AG10803 (cell line): ENCODE measurements at places on chromosomes 6 and 20.

- DNase-seq: no peak
Observed at GRCh38 chr6:4973415-4973814, 30.4 kb downstream of the RPP40 start.

GRCh38 chr20:25745738-25746137 is 49.1 kb upstream of the ZNF337 start:
- no peak for DNase-seq

DNA sequence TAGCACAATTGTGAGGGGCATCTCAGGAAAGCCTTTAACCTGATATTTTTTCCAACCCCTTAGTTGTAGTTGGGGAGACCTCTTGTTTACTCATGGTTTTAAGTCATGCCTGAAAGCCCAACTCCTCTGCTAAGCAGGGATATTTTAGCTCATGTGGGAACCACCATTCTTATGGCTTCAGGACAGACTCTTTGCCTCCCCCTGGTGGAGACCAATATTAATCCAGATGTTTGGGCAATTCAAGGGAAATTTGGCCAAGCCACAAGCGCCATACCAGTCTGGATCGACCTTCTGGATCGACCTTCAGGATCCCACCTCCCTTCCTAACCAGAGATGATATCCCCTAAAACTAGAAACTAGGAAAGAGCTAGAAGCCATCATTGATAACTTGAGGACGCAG is 211.2 kb downstream of the C6orf118 start:
- no peak for DNase-seq

DNA sequence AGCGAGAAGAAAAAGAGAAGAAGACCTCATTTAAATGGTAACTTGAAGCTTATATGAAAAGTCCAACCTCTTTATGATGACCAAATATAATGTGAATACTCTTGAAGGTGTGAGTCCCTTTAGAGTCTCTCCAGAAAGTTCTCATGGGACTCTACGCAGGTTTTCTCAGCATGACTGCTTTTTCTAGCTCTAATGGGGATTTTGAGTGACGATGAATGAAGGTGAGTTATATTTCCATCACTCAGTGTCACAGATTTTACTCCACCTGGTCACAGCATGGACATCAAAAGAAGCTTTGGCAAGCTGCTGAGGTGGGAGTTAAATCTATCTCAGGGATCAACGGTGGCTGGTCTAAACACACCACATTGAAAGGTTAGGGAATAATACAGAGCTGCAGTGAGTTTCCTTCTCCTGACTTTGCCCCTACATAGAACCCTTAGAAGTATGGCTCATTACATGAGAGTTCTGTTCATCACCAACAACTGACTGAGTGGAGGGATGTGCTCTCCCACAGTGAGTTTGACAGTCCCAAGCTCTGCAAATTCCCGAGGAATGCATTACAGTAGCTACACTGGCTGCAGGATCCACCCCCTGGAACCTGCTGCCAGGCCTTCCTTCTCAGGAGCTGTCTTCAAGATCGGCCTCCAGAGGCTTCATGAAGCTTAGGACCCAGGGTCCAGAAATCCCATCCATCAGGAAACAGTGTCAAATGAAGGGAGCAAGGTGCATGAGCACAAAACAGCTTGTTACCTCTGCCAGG is 126.8 kb downstream of the FOXC1 start:
- DNase-seq: no peak

DNA sequence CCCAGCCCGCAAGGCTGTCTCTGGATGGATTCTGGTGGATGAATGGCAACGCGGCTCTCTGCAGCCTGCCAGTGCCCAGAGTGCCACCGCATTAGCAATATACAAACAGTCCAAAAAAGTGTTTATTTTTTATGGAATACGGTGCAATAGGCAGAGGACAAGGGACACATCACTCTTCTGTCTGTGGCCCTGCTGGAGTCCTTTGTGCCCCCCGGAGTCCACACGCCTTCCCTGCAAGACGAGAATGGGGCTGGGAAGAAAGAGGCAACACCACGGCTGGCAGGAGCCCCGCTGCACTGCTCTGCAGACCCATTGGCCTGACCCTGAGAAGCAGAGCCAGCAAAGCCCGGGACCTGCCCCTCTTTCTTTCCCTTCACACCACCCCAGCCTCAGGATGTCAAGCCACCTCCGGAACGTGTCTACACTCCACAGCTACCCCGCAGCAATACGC is 196.3 kb downstream of the SYNDIG1 start:
- no peak for DNase-seq

DNA sequence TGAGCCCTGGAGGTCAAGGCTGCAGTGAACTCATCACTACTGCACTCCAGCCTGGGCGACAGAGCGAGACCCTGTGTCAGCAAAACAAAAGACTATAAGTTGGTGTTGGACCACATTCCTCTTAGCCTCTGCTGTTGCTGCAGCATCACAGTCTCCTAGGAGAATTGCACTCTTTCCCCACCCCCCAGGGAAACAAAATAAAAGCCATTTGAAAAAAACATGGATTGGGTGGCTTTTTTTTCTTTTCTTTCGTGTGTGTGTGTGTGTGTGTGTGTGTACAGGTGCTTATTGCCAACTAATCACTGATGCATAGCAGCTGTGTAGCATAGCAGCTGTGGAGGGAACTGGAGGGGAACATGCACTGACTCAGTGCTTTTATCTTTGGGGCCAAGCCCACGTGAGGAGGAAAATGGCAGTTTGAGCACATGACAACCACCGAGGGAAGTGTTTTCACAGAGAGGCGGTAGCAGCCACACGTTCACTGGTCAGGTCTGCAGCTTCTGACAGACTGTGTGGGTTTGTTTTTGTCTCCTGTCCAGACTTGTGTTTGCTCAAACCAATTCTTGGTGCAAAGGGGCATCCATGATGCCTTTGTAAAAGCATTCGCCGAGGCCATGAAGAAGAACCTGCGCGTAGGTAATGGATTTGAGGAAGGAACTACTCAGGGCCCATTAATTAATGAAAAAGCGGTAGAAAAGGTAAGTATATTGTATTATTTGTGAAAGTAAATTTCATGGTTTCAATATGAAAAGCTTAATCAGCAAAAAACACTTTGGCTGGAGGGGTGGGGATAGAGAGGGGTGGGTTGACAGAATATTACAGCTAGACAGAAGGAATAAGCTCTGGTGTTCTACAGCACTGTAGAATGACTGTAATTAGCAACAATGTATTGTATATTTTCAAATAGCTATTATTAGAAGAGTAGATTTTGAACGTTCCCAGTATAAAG is 27.7 kb downstream of the ALDH5A1 start:
- no peak for DNase-seq

DNA sequence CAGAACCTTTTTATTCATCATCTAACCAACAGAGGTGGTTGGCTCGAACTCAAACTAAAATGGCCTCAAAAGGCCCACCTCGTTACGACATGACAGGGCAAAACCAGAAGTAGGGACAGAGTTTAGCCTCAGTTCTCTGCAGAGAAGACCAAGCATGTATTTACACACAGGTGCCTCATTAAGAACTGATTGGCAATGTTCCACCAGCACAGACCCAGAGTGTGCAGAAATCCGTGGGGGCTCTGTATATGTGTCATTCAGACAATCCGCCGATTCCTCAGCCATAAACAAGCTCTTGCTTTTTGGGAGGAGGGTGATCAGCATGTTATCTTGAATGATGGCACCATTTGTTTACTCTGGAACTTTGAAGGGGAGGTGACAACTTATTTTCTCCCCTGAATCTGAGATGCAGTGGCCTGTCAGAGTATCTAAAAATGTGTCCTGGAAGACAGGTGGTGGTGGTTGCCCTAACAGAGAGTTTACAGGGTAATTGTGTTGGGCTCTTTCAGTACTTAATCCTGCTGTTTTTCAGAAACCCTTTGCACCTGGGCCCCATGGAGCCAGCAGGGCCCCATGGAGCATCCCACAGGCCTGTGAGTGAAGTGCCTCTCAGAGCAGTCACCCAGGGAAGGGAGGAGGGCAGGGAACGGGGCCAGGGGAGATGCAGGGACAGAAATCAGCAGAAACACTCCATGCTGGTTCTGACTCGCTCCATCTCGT is 29.1 kb upstream of the C20orf203 start:
- DNase-seq: no peak

- no peak for DNase-seq
Observed at GRCh38 chr6:87146363-87146762, 9.0 kb upstream of the ZNF292 start.

DNA sequence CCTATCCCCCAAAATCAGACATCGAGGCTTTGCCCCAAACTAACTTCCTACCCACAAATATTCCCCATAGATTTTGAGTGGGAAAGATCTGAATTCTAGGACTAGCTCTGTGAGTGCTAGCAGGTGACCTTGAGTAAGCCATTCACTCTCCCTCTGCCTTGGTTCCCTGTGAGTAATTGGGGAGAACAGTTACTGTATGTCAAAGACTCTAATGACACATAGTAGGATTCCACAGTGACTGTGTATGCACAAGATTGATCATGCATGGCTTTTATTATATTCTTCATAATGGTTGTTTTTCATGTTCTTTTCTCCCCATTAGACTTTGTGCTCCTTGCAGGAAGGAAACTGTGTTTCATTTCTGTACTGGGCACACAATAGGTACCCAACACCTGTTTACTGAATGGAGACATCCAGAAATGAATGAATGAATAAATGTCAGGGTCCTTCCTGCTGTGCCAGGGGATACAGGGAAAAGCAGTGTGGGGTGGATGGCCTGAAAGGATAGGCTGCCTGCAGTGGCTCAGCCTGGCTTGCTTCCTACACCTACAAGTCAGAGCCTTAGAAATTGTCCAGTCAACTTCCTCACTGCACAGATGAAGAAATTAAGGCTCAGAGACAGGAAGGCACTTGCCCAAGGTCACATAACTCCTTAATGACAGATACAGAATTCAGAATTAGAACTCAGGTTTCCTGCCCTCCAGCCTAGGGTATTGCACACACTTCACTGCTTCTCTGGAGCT is 901 bp upstream of the TMEM151B start:
- no peak for DNase-seq

GRCh38 chr20:51059862-51060261 is 37.0 kb upstream of the KCNG1 start:
- no peak for DNase-seq

- DNase-seq: no peak
Observed at GRCh38 chr20:3121271-3121911, 36.9 kb upstream of the AVP start.

- no peak for DNase-seq
Observed at GRCh38 chr6:157079771-157080170, 243.5 kb downstream of the TMEM242 start.

- peak; percentile 64 for DNase-seq
Observed at GRCh38 chr20:53872561-53873229, 197.7 kb downstream of the BCAS1 start.

DNA sequence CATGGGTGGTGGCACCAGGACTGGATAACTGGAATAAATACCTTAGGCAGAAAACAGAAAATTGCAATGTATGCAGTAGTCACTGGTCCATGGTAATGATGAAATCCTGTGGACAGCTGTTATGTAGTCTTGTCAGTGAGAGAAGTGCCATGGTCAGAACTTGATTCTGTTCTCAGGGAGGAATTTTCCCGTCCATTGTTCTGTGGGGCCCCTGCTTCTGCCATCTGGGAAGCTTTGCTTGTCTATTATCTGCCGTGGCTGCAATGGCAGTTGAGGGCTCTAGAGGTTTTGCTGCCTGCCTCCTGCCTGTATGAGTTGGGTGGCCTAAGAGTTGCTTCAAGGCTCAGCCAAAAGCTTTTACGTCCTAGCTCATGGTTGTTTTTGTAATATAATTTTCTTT is 126.8 kb upstream of the SLC35B3 start:
- no peak for DNase-seq

DNA sequence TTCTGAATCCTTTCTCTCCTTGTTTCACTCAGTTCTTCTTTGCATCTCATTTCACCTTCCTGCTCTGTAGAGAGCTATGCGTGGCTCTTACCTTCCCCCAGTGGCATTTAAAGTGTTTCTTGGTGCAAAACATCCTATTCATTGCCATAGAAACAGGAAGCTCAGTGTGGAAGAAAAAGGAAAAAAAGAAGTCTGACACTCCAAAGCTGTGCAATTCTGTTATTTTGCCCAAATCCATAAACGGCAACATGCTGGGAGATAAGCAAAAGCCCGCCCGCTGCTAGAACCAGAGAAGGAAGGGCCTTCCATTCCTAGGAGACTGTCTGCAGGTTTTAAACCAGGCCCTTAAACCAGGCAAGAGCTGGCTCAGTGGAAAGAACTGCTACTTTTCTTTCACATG is 247.1 kb downstream of the HIVEP2 start:
- DNase-seq: no peak

- no peak for DNase-seq
Observed at GRCh38 chr6:168658059-168658458, 217.1 kb downstream of the SMOC2 start.

GRCh38 chr6:107272246-107272645 is 156.9 kb upstream of the BEND3 start:
- DNase-seq: no peak

GRCh38 chr20:62010551-62011402 is 54.9 kb downstream of the TAF4 start:
- DNase-seq: peak; percentile 42

GRCh38 chr20:46327557-46327956 is 19.3 kb upstream of the CDH22 start:
- DNase-seq: no peak

DNA sequence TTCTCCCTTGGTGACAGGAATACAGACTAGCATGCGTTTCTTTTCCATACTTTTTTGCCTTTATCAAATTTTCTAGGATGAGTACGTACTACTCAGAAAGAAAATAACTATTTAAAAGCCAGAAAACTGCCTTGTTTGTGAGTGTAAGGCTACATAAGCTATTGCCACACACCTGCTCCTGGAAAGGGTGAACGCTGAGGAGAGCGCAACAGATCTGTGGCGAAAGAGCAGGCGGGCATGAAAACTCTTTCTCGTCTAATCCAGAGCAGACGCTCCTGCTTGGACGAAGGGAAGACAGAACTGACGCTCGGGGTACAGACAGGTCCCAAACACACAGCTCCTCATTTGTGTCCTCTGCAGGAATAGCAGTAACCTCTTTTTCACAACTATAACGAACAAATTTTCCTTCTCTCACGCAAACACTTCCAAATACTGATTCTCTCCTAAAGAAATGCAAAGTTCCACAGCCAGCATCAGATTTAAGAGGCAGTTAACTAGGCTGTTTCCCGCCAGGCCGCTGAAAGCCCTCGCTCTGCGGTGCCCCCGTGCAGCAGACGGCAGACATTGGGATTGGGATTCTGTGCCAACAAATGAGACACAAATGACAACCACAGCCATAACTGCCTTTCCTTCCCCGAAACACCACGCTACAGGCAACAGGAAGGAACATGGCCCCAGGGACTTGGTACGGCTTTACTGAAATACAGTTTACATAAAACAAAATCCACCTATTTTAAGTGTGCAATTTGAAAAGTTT is 20.0 kb downstream of the TAF4 start:
- DNase-seq: no peak
